ENCODE measurements at places on chromosomes 5 and 9.

DNA sequence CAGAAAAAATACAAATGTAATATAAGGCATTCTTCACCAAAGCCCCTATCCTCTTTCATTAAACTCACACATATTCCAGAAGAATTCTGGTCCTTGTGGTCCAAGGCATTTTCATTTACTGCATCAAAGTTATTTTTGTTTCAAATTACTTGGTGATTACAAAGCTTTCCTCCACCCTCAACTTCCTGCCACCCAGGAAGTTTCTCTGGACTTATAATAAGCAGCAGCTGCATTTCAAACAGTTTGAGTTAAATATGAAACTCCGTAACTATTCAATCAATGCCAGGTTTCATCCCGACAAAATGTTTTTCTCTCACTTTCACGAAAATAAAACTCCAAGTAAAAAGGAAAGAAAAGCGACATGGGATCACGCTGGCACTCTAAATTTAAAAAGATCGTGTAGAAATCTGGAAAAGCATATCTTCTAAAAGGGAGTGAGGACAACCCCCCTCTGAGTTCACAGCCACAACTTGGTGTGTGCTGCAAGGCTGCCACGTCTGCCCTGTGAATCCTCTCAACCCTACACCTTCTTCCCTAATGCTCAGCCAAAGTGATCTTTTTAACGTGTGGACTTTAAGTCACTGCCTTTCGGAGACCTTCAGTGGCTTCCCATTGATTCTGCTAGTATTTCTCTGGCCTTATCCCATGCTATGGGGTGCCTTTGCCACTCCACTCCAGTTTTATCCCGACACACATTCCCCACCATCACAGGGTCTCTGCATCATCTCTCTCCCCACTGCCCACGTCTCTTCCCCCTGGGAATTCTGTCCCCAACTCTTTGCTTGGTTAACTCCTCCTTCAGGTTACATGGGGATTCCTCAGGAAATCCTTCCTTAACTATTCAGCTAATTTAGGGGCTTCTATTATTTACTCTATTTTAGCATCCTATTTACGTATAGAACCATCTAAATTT lies 91.1 kb upstream of the CER1 start:
- no peak for DNase-seq

- no peak for DNase-seq
Observed at GRCh38 chr9:104118916-104119315, 24.8 kb downstream of the SMC2 start.

- no peak for DNase-seq
Observed at GRCh38 chr5:173547579-173547978, 68.9 kb downstream of the BOD1 start.

- DNase-seq, result no peak
Observed at GRCh38 chr5:107526270-107526937, 144.3 kb downstream of the EFNA5 start.

- DNase-seq, result no peak
Observed at GRCh38 chr9:89049646-89050045, 58.4 kb downstream of the S1PR3 start.

DNA sequence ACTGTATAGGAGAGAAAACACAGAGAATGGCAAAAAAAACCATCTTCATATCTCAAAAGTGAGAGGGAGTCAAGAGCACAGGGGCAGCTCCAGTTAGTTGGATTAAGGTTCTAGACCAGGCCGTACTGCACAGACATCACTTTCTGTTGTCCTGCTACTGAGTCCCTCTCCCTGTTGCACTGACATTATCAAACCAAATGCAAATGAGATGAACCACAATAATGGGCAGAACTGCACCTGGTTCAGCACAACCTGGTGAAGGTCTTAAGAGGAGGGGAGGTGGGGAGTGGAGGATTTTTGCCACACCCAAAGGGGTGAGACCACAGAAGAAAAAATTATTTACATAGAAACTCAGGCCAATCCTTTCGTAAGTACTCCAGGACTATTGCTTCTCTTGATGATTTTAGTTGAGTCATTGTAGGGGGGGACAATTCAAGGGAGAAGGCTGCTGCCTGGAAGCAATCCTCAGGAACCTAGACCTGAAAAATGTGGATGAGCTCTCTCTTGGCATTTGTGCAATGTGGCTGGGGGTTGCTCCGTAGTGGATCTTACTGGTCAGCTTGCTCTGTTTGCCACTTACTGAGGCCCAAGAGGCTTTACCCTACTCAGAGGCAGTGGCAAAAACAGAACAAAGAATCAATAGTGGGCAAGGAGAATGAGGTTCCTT lies 94.5 kb upstream of the PPP1R2B start:
- no peak for DNase-seq

DNA sequence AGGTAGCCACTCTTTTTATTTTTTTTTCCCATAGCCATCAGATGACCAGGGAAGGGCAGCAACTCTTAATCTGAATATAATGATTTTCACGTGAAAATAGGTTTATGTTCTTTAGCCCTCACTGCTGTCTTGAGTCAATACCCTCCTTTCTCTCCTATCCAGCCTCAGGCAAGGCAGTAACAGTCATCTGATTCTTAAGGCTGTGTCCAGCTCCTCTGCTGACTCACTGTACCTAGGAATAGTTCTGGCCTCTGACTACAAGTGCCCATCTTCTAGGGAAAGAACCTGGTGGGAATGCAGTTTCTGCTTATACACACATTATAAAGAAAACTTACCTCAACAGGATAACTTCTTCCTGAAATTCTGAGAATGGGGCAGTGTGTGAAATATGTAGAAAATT lies 30.7 kb downstream of the DHX29 start:
- DNase-seq, result no peak

DNA sequence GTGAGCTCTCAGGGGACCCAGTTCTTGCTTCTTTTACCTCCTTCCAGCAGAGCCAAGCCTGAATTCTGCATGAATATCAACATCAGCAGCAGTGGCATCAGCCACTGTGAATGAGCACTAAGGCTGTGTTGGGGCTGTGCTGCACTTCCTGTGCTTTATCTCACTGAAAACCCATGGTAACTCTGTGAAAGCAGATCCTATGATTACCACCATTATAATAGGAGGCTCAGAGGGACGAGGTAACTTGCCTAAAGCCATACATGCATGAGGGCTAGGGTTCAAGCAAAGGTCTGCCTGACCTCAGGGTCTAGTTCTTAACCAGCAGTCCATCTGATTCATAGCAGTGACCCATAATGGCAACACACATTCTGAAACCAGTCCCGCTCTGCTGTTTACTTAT lies 60.5 kb upstream of the RAPGEF1 start:
- DNase-seq, result no peak

GRCh38 chr9:71498691-71499090 lies 269.6 kb downstream of the CEMIP2 start:
- no peak for DNase-seq

- DNase-seq, result no peak
Observed at GRCh38 chr9:112505607-112506006, 19.0 kb downstream of the KIAA1958 start.

- peak; percentile 12 for DNase-seq
Observed at GRCh38 chr9:27528886-27529315, 713 bp downstream of the MOB3B start.

GRCh38 chr5:38046103-38046502 lies 206.3 kb upstream of the GDNF start:
- no peak for DNase-seq

GRCh38 chr5:143955141-143955540 lies 143.2 kb downstream of the HMHB1 start:
- no peak for DNase-seq

GRCh38 chr5:53017383-53017782 lies 28.2 kb downstream of the ITGA2 start:
- DNase-seq, result no peak

- DNase-seq, result no peak
Observed at GRCh38 chr9:135456436-135457104, 23.0 kb upstream of the PPP1R26 start.

GRCh38 chr9:133958756-133959155 lies 33.4 kb downstream of the VAV2 start:
- no peak for DNase-seq

- DNase-seq, result no peak
Observed at GRCh38 chr9:112867275-112867991, 23.2 kb downstream of the SLC46A2 start.

DNA sequence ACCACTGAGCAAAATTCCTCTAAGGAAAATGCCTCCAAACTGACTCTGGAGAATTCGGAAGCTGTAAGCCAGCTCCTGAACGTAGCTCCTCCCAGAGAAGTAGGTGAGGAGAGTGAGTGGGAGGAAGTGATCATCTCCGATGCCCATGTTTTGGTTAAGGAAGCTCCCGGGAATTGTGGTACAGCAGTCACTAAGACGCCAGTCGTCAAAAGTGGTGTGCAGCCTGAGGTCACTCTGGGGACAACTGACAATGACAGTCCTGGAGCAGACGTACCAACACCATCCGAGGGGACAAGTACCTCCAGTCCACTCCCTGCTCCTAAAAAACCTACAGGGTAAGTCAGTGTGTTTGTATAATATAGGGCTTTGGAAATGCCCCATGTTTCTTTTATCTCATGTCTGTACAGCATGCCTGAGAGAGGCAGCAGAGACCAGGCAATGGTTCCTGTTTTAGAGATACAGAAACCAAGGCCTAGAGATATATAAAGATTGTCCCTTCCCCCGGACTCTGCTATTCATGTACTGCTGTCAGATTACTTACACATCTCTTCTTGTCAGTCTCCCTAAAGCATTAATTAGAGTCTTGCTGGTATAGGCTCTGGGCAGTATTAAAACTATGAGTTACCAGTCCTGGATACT lies 23.9 kb downstream of the HMGXB3 start:
- no peak for DNase-seq

- peak; percentile 57 for DNase-seq
Observed at GRCh38 chr9:114681594-114682332, at the start of gene TEX48. Gene TEX48, minus strand, starts transcription at chr9:114682192. Its CDS starts 10,469 bp downstream, at chr9:114671723.

DNA sequence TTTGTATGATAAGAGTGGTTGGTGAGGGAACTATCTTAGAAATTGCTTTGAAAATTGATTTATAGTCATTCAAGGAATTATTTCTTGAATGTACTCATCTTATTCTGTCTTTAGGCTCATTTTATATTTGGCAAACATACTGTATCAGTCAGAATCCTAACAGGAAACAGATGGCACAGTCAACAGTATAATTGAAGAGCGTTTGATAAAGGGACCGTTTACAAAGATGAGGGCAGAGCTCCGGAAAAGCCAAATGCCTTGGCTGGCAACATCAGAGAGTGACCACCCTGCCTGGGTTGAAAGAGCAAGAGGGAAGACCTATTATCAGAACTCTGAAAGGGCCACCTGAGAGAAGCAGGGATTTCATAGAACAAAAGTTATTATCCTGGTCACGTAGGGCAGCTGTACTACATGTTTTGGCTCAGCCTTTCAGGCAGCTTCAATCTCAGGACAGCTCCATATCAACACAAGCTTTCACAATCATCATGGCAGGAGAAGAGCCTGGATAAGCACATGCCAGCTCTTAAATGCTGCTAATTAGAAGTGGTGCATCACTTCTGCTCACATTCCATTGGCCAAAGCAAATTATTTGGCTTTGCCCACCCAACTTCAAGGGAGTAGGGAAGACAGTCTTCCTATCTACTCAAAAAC lies 47.2 kb upstream of the ARL15 start:
- DNase-seq, result no peak

DNA sequence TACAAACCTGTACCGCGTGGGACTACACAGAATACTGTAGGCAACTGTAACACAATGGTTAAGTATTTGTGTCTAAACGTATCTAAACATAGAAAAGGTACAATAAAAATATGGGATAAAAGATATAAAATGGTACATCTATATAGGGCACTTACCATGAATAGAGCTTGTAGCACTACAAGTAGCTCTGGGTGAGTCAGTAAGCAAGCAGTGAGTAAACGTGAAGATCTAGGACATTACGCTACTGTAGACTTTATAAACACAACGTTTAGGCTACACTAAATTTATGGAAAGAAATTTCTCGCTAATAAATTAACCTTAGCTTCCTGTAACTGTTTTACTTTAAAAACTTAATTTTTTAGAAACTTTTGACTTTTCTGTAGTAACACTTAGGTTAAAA lies 46.5 kb downstream of the MRPS27 start:
- no peak for DNase-seq

- no peak for DNase-seq
Observed at GRCh38 chr5:174328631-174329299, 283.3 kb downstream of the NSG2 start.

DNA sequence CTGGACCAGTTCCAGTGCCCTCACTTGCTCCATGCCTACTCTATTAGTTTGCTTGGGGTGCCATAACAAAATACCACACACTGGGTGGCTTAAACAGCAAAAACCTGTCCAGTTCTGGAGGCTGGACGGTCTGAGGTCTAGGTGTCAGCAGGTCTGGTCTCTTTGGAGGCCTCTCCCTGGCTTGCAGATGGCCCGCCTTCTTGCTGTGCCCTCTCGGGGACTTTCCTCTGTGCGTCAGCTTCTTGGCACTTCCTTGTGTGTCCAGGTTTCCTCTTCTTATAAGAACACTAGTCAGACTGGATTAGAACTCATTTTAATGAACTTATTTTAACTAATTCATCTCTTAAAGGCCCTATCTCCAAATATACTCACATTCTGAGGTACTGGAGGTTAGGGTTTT lies 97.2 kb downstream of the CARTPT start:
- no peak for DNase-seq

DNA sequence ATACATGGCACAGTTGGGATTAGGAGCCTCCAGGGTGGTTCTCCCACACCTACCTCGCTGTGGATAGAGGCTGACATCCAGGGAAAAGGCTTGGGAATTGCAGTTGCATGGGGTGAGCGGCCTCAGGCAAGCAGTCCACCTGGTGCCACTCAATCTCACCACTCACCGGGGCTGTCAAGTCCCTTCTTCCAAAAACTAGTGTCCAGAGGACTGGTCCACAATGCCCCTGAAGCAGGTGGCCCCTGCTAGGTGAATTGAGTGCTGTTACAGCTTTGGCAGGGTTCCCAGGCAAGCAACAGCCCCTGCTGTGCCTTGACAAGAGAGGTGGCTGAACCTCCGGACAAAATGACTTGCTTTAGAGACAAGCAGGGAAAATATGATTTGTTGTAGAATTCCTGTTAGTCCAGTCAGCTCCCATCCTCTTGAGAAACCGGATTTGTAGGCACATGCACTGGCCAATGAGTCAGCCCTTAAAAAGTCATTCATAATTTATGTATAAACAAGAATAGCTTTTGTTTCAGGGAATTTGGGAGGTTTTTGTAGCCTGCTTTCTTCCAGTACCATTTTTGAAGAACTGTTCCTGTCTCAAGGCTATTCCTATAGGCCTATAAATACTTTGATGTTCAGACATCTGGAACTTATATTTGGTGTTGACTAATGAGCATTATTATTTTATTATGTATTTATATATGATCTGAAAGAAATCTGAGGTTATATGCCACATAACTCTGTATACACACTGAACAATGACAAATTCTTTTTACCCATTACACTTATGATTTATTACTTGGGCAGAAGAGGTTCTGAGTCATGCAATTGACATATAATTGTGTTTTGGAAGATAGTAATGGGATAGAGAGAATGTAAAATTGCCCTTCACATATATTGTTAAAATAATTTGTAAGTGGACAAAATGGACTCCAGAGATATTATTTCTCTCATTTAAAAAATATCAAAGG lies 411.1 kb downstream of the ACTL7B start:
- no peak for DNase-seq
